Stimulated activated CD8-positive, alpha-beta memory T cell treated with anti-CD3 and anti-CD28 coated beads, Interleukin-4, amount 100 ng/mL, for 1 hour (primary cell): ENCODE measurements at places on chromosomes 4 and X.

GRCh38 chrX:118862091-118862490 lies 38.5 kb downstream of the ZCCHC12 start:
- DNase-seq: no peak

DNA sequence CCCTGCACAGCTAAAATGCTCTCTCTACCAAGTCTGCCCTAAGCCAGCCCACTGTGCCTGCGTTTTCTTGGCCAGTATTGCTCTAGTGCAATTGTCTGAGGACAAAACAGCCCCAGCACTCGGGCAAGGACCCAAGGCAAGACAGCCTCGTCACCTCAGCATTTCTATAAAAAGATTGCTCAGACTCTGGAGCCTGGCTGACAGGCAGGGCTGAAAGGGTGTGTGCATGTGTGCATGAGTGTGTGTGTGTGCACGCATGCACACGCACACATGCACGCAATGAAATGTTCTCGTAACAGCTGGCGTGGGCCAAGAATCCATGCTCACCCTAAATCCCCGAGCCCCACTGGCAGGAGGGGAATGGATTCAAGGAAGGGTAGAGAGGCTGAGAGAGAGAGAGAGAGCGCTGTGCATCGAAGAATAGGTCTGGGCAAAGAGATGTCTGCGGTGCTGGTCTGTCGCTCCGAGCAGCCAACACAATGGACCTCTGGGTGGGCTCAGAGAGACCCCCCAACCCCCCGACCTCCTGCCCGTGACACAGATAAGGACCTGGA lies 579.2 kb downstream of the BCOR start:
- no peak for DNase-seq

GRCh38 chr4:186473933-186474332 lies 81.4 kb downstream of the MTNR1A start:
- DNase-seq: no peak

GRCh38 chr4:55215087-55215486 lies 89.7 kb upstream of the KDR start:
- DNase-seq: no peak

DNA sequence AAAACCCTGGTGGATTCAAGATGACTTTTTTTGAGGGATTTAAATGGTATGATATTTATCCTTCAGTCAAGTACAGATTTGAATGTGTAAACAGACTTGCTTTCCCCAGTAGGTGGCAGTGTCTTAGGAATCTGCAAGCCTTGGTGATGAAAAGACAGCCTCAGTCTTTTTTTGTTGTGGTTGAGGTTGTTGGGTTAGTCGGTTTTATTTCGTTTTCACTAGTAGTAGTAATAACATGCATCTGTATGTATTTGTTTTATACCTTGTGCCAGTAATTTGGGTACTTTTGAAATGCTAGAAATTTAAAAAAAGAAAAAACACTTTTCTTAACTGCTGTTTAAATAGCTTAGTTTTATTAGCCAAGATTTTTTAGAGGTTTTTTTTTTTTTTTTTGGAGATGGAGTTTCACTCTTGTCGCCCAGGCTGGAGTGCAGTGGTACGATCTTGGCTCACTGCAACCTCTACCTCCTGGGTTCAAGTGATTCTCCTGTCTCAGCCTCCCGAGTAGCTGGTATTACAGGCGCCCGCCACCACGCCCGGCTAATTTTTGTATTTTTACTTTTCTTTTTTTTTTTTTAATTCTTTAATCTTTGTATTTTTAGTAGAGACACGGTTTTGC lies 39.2 kb downstream of the COPS4 start:
- no peak for DNase-seq

DNA sequence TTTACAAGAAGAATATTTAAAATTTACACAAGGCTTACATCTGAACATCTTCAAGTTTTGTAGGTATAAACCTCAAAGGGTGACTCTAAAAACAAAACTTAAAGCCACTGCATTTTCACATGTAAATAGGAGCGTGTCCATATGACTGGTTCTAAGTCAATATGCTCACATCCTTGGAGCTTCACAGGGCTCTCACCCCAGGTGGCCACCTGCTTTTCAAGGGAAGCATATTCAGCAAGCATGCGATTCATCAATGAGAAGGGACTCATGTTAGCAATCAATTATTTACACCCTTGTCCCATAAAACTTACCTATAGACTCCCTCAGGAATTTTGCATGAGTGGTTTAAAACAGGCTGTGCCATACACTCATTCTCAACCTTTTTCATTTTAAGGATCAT lies 17.8 kb upstream of the KLHL34 start:
- DNase-seq: no peak

DNA sequence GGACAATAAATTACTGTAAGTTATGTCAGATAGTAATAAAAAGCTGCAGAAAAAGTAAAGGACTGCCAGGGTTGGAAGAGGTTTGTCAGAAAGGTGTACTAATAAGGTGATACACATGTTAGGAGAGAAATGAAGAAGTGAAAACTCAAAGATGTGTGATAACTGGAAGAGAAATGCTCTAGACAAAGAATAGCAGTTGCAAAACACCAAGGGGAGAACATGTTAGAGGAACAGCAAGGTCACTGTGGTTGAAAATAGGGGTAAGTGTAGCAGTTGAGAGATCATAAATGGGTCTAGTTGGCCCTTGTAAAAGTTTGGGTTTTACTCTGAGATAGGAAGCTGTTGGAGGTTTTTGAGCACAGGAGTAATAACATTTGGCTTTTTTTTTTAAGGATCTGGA lies 46.9 kb downstream of the HSPA4L start:
- no peak for DNase-seq

GRCh38 chrX:12955882-12956703 lies 18.8 kb upstream of the TMSB4X start:
- no peak for DNase-seq

- DNase-seq: no peak
These were observed 1000.4 kb downstream of the STPG2 start for GRCh38 chr4:97142893-97143292.

DNA sequence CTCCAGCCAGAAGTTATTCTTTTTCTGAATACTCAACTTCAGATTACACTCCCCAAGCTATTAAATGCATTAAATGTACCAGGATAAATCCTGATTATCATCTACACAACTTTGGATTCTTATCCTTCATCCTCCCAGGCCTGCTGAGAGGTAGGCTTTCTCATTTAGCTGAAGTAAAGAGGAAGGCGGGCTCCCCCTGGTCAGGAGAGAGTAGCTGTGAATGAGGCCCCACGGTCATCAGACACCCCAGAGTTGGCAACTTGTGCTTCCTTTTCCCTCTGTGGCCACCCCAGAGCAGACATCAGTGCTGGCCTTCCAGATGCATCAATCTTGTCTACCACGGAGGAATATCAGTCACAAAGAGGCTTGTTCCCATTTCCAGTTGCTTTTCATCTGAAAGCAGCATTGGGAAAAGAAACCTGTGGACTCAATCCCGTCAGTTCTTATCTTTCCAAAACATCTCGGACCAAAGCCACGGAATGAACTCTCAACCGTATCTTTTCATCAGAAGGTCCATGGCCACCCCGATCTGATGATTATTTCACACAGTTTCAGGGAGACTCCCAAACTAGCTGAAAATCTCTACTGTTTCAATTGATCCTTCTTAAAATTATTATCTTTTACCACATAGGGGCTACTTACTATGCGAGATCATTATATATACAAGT lies 79.2 kb downstream of the FBXO8 start:
- no peak for DNase-seq

DNA sequence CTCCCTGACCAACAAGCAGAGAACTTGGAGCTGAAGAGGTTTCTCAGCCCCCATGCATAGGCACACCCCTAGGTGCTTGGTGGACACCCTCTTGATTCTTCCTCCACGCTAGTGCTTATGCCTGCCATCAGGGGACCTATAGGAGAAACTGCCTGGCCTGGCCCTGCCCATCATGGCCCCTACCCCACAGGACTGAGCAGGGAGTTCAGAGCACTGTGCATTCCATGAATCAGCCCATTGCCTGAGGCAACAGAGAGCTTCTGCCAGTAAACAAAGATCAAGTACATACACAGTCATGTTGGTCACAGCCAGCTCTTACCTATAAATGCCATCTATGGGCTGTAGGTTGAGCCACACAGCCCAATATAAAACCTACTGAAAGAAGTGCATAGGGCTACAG lies 99.1 kb upstream of the EDNRA start:
- DNase-seq: no peak

DNA sequence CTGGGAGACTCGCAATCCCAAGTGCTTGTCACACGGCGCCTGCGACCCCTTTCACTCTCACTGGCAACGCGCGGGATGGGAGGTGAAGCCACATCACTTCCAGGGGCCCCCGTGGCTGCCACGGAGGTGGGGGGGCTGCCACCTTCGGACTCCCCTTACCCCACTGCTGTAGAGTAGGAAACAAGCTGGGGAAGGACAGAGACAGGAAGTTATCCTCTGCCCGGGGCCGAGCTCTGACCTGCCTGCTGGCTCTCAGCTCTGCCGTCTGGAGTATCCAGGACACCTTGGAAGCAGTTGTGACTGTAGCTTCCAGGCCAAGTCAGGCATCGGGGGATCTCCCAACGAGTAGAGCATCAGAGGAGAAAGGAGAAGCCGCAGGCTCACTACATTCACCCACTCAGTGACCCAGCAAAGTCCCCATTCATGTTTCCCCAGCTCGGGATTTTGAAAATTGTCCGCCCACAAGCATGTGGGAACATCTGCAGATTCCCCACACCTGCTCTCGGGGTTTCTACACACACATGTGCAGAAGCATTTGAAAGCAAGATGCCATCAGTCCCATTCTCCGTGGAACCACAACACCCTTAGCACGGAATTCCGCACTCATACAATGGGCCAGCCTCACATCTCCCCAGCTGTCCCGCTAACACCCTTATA lies 10.8 kb downstream of the PDZD4 start:
- no peak for DNase-seq

DNA sequence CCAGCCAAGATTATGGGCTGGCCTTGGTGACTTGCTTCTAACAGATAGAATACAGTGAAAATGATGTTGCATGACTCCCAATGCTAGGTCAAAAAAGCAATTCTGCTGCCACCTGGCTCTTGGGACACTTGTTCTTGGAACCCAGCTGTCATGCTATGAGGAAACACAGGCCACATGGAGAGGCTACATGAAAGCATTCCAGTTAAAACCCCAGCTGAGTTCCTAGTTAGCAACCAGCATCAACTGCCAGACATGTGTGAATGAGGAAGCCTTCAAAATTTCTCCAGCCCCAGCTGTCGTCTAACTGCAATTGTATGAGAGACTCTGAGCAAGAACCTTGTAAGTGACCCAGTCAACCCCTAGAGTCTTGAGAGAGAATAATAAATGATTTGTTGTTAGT lies 105.2 kb upstream of the FGF16 start:
- DNase-seq: no peak

GRCh38 chr4:69749771-69750170 lies 10.6 kb downstream of the SULT1B1 start:
- no peak for DNase-seq

GRCh38 chr4:41320278-41320677 lies 63.5 kb downstream of the UCHL1 start:
- DNase-seq: no peak
